Left kidney (tissue), 8 donors: ENCODE measurements at places on chromosomes 7 and 10.
A peak's percentile ranks its signal among the peaks of the same experiment; 100 is the strongest.

DNA sequence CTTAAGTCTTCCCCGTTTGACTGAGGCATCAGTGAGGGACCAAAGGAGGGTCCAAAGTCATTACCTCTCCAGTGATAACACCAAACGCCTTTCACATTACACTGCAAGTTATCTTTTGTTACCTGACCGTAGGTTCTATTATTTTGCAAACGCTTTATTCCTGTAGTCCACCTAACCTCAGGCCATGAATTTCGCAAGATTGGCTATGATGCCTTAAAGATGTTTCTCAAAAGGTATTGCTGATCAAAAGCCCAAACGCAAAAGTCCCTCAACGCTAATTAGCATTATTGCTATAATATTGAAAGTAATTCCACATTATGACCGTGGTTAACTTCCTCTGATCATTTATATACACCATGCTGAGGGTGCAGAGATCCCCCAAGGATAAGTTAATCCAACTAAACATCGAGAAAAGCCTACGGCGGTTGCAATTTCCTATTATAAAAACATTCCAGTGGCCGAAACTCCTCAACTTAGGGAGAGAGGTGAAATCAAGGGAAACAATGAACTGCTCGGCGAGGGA is 649 bp downstream of the DNA2 start:
- DNase-seq: peak; percentile 5

DNA sequence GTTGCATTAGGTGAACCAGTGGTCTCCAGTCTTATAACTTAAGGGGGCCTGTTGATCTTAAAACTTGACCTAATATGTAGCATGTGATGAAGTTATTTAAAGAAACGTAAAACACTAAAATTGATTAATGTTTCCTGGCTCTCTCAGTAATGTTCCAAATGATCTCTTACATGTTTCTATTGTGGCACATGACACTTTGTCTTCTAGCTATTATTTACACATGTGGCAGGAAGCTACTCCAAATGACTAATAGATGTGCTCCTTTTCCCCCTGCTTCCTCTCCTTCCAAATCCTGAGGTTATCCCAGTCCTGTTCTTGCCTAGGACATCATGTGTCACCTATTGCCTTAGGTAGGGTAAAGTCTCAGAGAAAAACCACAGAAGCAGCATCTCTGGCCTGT is 89.4 kb downstream of the FAS start:
- no peak for DNase-seq

- DNase-seq: peak; percentile 58
These were observed 17.3 kb downstream of the MLXIPL start for GRCh38 chr7:73606801-73607691.

DNA sequence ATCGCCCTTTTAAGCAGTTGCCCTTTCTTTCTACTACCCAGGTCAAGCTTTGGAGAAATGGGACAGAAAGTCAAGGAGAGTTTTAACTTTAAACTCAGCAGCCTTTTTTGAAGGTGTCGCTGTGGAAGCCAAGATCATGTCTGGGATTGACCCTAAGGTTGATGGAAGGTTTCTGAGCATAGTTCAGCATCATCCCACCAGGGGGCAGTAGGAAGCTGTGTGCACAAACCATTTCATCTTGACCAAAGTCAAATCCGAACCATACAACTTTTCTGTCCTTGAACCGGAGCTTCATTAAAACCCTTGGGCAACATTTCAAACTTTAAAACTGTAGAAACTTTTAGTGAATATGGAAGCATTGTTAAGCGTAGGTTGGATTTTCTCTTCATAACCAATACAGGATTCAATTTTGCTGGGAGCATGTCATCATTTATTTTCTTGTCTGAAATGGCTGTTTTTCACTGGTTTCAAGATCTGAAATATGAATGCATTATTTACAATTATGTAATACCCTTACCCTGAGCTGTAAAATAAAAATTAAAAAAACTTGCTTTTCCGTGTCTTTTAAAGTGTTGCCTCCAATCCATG is 214.4 kb upstream of the KIAA1217 start:
- DNase-seq: peak; percentile 72

GRCh38 chr7:123770378-123770777 is 21.6 kb upstream of the WASL start:
- DNase-seq: no peak

DNA sequence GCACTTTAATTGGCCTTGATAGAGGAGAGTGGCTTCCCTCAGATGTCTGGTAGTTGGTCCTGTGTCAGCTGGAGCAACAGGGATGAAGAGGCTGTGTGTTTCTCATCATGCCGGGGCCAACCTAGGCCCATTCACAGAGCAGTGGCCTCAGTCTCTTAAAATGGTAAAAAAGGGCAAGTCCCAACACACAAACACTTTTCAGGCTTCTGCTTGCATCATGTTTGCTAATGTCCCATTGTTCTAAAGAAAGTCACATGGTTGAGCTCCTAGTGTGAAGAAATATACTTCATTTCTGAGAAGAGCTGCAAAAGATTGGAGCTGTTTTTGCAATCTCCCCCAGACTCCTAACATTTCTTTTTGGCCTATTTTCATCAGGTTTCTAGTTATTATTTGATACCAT is 40.6 kb upstream of the RBAK start:
- no peak for DNase-seq

GRCh38 chr7:45161842-45162241 is 4.3 kb downstream of the RAMP3 start:
- DNase-seq: no peak

DNA sequence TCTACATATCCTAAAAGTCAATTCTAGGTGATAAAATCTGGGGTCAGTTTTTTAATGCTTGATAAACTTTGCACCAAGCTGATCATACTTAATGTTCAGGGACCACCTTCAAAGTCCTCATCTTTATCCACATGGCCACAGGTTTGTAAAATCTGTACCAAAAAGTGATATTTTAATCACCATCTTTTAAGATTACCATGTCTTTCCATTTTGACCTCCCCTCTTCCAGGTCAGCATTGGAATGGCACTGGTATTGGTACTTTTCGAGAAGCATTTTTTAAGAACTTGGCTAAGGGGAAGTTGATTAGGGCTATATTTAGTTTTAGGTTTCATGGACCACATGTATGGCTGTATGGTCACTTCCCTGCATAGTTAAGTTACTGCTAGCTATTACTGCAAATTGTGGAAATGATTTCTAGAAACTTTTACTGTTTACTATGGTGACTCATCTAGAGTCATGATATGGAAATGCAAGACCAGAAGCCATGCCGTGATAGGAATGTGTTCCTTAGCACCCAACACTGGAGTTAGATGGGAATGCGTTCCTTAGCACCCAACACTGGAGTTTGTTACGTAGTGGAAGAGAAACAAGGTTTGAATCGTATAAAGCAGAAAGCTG is 50.8 kb upstream of the ABLIM1 start:
- no peak for DNase-seq

GRCh38 chr7:156234666-156235494 is 405.7 kb upstream of the RNF32 start:
- DNase-seq: no peak

GRCh38 chr10:6140141-6140841 is 51.5 kb downstream of the RBM17 start:
- DNase-seq: no peak

DNA sequence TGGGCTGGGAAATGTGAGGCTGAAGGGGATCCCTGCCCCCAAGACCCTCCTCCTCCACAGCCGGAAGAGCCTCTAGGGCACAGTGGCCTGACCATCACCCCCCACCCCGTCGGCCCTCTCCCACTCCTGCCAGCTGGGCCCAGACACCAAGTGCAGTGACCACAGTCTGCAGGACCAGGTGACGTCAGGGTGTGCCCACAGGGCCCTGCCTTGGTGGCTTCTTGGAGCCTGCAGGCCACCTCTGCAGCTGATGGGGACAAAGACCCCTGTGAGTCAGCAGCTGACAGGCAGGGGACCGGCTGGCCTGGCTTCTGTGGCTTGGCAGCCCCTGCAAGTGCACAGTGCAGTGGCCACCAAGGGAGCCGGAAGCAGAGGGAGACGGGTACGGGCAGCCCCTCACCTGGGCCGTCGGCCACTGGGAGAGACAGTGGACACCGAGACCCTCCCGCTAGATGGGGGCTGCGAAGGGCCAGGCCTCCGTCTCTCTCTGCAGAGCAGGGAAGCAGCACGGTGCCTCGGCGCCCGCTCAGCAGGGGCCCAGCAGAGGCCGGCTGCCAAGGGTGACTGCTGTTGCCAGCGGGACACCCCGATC is 274.6 kb downstream of the ELFN1 start:
- no peak for DNase-seq

DNA sequence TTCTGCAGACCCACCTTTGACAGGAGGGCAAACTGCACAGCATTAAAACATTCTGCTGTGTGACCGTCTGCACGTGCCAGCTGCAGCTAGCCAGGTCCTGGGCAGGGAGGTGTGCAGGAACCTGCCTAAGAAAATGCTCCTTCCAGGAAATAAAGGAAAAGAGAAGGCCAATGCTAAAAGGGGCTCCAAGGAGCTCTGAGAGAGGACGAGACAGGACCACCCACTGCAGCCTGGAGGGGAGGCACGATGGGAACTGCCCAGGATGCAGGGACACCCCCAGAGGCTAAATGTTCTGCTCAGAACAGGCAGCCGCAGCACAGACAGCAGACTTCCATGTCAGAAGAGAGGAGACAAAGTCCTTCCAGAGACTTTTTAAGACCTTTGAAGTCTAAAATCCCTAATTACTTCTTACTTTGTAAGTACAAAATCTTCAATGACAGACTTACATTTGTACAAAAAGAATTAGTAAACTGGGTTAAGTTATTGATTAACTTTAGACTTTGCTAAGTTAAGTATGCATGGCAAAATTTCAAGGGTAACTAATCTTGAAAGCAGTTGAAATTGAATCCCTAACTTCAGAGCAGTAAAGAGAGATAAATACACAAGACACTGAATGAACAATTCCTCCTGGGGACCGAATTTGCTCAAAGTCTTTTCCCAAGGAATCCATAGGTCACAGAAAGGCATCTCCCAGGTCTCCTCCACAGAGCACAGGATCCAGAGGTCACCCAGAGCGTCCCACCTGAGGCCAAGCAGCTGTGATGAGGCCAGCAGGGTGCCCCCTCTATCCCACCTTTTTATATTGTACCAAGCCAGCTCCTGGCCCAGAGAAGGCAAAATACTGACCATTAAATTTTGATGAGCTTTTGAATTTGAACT is 21.5 kb downstream of the HSPA12A start:
- DNase-seq: no peak

DNA sequence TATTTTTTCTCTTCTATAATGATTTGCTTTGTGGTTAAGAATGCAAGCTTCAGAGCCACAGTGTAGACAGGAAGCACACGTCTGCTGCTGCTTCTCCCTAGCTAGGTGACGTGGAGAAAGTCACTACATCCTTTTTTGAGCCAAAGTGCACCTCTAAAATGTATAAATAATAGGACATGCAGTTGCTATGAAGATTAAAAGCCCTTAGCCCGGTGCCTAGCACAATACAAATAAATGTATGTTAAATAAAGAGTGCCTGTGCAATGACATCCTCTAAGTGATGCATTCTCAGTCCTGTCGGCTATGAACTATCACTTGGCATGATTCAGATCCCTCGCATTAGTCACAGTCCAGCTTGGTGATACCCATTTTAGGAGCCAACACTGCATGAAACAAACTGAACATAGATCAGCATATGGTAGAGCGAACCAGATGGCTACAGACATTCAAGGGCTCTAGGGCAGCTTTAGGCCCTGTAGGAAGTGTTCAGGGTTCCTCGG is 4.8 kb upstream of the TRDMT1 start:
- no peak for DNase-seq

GRCh38 chr7:66696774-66697191 is 43.8 kb upstream of the RABGEF1 start:
- no peak for DNase-seq

GRCh38 chr10:103889121-103889720 is 28.8 kb downstream of the STN1 start:
- DNase-seq: no peak

GRCh38 chr10:110857265-110858171 is 14.2 kb upstream of the PDCD4 start:
- DNase-seq: no peak

GRCh38 chr7:148192491-148192890 is 398.1 kb upstream of the C7orf33 start:
- no peak for DNase-seq

GRCh38 chr10:112857493-112857892 is 92.6 kb upstream of the TCF7L2 start:
- DNase-seq: no peak

DNA sequence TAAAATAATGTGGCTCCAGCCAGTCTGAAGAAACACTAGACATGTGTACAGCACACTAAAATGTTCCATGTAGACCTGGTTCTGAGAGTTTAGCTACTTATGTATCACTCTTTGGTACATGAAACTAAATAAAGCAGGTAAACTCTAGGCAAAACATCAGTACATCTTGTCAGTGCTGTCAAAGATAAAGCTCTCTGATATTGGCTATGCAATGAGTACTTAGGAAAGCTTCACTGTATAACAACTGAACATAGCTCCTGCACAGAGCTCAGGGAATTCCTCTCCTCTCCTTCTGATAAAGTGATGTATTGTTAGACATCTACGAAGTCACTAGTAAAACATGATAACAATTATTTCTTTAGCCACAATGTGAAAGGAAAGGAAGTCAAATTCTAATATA is 3.5 kb downstream of the LRRN3 start:
- DNase-seq: no peak

- DNase-seq: no peak
These were observed 252.1 kb upstream of the TAC1 start for GRCh38 chr7:97479740-97480290.

DNA sequence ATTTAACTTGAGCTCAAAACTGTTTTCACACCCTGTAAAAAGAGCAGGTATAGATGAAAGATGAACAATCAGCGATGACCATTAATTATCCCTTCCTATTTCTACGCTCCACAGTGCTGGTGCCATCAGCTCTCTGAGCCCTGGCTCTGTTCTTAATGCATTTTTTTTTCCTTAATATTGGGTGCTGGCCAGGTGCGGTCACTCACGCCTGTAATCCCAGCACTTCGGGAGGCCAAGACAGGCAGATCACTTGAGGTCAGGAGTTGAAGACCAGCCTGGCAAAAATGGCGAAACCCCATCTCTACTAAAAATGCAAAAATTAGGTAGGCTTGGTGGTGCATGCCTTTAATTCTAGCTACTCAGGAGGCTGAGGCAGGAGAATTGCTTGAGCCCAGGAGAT is 4.2 kb downstream of the STEAP4 start:
- no peak for DNase-seq

DNA sequence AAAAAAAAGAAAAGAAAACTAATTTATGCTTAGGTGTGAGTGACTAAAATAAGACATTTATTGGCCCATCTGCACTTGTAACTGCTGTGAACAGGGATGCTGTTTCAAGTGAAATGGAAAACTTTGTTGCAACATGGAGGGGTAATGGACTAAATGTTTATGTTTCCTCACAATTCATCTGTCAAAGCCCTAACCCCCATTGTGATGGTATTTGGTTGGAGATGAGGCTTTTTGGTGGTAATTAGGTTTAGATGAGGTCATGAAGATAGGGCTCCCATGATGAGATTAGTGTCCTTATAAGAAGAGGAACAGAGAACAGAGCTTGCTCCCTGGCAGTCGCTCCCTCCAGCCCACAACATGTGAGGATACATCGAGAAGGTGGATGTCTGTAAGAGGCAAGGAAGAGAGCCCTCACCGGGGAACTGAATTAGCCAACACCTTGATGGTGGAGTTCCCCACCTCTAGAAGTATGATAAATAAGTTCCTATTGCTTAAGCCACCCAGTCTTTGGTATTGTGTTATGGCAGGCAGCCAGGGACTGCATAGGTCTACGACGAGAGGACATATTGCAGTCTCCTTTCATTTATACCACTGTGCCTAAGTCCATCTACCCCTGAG is 28.6 kb upstream of the VCL start:
- DNase-seq: no peak
